ENCODE measurements at places on chromosomes 2 and 18.

GRCh38 chr2:223042284-223042683, 9.7 kb upstream of the KCNE4 start:
- no peak for DNase-seq

GRCh38 chr2:132597831-132598230, 72.2 kb downstream of the LYPD1 start:
- no peak for DNase-seq

DNA sequence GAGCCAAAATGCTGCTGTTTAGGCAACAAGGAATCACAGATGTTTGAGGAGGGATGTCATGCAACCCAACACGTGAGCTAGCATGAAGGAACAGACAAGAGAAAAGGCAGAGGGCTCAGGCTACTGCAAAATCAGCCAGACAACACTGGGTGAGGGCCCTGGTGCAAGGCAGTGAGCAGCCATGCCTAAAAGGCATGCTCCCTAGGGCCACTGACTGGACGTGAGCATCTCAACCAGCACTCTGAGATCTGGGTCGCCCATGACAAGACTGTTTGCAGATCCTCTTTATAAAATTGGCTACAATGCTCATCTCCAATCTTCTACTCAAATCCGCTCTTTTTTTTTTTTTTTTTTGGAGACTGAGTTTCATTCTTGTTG, 49.1 kb downstream of the KIAA2012 start:
- no peak for DNase-seq

- DNase-seq, result no peak
Observed at GRCh38 chr2:71901466-71901865, 246.2 kb downstream of the CYP26B1 start.

DNA sequence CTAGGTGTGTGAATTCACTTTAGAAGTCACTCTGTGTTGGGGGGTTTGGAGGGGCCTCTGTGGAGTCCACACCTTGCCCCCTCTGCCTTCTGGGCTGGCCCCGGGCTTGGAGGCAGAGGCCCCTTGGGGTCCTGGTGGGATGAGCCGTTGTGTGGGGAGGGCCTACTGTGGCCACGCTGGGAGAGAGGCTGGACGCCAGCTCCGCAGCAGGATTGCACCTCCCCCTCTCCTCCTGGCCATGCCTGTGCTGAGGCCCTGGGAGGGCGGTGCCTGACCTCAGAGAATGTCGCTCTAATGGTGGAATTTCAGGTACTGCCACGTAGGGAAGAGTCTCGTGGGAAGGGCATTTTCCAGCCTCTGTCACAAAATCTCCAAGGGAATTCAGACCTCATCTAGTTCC, 237.0 kb downstream of the ATAD2B start:
- no peak for DNase-seq

- no peak for DNase-seq
Observed at GRCh38 chr18:25190472-25190871, 161.5 kb downstream of the ZNF521 start.

GRCh38 chr2:223043164-223043941, 8.6 kb upstream of the KCNE4 start:
- DNase-seq, result no peak

DNA sequence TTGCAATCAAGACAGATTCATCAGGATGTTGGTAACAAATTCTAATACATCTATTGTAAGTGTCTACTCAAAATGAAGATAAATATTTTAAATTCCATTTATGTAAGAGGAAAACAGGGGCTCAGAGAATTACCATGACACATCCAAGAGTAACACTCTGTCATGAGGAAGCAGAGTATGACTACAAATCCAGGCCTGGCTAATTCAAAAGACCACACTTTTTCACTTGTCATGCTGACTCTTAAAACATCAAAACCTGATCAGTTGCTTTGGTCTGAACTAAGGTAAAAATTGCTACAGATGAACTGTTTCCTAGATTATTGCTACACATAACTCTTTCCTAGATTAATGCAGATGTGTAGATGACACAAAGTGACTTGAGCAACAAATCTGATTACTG, 880.6 kb downstream of the TSN start:
- no peak for DNase-seq

- no peak for DNase-seq
Observed at GRCh38 chr2:83103613-83104012, 1355.5 kb downstream of the SUCLG1 start.

DNA sequence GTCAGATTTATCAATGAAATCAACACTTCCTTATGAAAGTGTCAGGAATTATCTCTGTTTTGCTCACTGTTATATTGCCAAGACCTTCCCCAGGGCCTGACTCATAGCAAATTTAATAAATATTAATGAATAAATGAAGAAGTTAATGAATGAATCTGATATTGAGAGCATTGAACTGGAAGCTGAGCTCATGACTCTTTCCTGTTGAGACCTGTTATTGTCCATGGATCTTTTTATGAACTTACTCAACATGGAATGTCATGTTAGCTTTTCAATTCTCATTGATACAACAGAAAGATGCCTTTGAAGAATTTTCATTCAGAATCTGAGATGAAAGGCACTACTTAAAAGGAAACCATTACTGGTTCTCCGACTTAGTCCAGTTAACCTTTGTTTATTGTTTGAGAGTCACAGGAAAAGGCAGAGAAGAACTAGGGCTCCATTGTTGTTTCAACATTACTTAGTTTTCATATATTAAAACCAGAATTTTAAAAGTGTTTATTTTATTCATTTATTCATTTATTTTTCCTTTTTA, 90.4 kb upstream of the UNC80 start:
- DNase-seq, result no peak

GRCh38 chr2:68426848-68427579, 40.1 kb downstream of the FBXO48 start:
- DNase-seq, result no peak

GRCh38 chr2:12057436-12058166, 311.2 kb downstream of the LPIN1 start:
- no peak for DNase-seq

DNA sequence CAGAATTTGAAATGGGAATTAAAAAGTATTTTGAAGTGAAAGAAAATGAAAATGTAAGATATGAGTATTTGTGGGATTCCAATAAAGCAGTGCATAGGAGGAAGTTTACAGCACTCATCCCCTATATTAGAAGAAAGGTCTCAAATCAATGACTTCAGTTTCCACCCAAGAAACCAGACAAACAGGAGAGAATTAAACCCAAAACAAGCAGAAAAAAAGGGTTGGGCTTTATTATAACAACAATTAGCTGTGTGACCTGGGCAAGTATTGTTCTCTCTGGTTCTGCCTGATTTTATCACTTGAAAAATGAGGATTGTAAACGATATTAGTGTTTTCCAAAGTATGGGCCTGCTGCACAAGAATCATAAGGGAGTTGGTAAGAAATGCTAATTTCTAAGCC, 18.3 kb upstream of the LYPD6 start:
- DNase-seq, result no peak

DNA sequence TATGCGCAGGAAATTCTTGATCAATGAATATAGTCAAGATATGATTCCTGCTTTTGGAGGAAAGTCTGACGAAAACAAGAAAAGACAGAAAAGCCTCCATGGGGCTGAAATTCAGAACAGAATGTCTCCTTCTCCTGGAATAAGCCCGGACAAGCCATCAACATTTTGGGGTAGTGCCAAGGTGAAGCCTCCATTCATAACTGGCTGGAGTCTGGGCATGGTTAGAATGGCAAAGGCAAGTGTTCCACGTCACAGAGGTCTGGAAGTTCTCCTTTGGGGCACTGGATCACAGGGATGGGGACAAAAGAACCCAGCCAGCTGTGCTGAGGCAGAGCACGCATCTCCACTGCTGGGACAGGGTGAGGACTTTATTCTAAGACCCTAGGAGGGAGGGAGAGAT, 505.7 kb downstream of the CMPK2 start:
- no peak for DNase-seq

GRCh38 chr18:57025540-57025939, 121.3 kb upstream of the BOD1L2 start:
- no peak for DNase-seq

DNA sequence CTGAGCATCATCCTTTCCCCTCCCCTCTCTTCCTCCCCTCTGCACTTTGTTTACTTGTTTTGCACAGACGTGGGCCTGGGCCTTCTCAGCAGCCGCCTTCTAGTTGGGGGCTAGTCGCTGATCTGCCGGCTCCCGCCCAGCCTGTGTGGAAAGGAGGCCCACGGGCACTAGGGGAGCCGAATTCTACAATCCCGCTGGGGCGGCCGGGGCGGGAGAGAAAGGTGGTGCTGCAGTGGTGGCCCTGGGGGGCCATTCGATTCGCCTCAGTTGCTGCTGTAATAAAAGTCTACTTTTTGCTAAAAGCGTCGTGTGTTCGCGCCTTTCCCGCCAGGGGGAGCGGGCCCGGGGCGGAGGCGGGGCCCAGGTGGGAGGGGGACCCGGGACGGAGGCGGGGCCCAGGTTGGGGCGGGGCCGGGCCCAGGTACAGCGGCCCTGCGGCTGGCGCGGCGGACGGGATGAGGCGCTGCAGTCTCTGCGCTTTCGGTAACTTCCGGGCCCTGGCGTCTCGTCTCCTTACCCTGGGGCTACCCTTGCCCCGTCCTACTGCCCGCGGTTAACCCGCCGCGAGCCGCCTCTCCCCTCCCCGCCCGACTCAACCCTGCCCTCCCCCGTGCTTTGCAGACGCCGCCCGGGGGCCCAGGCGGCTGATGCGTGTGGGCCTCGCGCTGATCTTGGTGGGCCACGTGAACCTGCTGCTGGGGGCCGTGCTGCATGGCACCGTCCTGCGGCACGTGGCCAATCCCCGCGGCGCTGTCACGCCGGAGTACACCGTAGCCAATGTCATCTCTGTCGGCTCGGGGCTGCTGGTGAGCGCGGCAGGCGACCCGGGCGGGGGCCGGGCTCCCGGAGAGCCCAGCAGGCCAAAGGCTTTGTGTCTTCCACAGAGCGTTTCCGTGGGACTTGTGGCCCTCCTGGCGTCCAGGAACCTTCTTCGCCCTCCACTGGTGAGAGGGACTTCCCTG, at the start of gene KRTCAP3:
Gene KRTCAP3 (plus strand): TSS at position 424 of the 962 bp plus-strand sequence. CDS start 32 bp downstream, at position 456.
- peak; percentile 52 for DNase-seq

DNA sequence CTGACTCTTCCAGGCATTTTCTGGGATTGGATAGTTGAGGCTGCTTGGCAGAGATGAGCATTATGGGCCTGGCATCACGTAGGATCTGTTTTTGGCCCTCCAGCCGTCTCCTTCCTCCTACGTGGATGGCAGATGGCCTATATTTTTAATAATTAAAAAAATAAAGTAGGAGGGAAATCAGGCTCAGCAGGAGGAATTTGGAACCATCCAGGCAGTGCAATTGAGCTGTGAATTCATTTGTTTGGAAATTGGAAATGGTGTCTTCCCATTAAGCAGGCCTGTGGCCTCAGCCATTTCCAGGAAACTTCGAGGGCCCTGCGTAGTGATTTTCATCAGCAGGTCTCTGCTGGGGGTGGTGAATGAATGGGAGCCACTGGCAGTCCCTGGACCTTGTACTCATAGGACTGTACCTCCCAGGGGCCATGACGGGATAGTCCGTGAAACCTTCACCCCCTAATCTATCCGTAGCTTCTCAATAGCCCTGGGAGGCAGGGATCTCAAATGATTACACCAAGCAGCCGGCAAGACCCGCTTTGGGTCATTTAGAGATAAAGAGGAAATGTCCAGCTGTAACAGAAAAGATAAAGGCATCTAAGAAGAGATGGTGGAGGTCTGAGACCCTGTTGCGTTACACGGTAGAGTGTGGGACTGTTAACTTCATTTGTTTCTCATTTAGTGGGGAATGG, 73.1 kb upstream of the TNP1 start:
- no peak for DNase-seq

DNA sequence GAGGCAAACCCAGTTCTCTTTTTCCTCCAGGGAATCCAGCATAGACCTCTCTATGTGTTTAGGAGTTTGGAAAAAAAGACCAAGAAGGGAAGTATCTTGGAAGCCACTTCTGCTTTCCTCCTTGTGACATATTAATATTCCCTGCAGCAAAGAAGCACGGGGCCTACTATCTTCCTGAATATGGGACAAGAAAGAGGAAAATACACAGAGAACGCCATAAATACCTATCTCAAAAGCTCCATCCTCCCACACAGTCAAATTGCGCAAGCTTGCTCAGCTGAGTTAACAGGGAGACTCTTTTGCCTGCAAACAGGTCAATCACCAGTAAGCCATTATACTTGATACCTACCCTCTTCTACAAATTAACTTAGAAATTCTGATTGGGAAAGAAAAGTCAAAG, 16.7 kb upstream of the RAPH1 start:
- no peak for DNase-seq

GRCh38 chr2:222686086-222686750, 14.8 kb downstream of the MOGAT1 start:
- no peak for DNase-seq

DNA sequence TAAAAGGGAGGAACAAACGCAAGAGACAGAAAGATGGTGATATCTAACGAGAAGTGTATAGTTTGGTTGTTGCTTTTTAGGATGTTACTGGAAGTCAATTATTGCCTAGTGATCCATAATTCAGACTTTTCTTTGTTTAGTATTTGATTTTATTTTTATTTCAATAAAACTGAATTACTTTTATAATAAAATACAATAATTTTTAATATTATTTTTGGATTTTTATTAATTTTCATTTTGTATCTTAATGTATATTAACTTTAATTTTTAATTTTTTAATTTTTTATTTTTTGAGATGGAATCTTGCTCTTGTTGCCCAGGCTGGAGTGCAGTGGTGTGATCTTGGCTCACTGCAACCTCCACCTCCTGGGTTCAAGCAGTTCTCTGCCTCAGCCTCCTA, 55.6 kb downstream of the MTA3 start:
- DNase-seq, result no peak

DNA sequence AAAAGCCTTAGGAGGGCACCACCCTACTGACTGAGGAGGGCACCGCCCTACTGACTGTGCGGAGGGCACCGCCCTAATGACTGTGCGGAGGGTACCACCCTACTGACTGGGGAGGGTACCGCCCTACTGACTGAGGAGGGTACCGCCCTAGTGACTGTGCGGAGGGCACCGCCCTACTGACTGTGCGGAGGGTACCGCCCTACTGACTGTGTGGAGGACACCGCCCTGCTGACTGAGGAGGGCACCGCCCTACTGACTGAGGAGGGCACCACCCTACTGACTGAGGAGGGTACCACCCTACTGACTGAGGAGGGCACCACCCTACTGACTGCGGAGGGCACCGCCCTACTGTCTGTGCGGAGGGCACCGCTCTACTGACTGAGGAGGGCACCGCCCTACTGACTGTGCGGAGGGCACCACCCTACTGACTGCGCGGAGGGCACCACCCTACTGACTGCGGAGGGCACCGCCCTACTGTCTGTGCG, 150.2 kb upstream of the NFATC1 start:
- DNase-seq, result no peak

All from endothelial cell (in vitro differentiated cells).